ENCODE measurements at places on chromosomes 11 and 22.
A peak's percentile ranks its signal among the peaks of the same experiment; 100 is the strongest.

DNA sequence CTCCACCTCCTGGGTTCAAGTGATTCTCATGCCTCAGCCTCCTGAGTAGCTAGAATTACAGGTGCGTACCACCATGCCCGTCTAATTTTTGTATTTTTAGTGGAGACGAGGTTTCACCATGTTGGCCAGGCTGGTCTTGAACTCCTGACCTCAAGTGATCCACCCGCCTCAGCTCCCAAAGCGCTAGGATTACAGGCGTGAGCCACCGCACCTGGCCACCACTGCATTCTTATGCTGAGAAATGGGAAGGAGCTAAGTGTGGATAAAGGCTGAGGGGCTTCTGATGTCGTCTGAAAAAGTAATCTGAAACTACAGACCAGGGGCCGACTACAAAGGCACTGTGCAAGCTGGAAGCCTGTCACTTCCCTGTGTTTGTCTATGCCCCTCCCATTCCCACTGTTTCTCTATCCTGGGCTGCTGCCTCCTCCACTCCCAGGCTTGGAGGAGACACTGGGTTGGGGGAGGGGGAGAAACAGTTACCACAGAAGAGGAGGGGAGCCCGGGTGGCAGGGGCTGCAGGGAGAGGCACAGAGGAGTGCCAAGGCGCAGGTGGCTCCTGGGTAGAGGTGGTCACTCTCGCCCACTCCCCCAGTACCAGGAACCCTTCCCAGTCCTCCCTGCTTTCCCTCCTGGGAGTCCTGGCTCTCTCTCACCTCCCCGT, 2.9 kb upstream of the MTA2 start:
- H3K27ac ChIP-seq: no peak overlapping the region
- peaks cover 53% of the 10 kb centered on the region for H3K36me3 ChIP-seq
- peaks cover 27% of the 10 kb centered on the region for H3K4me1 ChIP-seq
- H3K27me3 ChIP-seq: no peaks in the 10 kb centered on the region

- H3K27me3 ChIP-seq: peaks cover 74% of the 10 kb centered on the region
- no peak for DNase-seq
- H3K36me3 ChIP-seq: no peaks in the 10 kb centered on the region
- H3K27ac ChIP-seq: no peak overlapping the region
Measured at GRCh38 chr11:43547889-43548381, 132.6 kb upstream of the HSD17B12 start.

GRCh38 chr11:84240847-84241246, 954.7 kb upstream of the CCDC90B start:
- H3K4me1 ChIP-seq: no peaks in the 10 kb centered on the region
- H3K36me3 ChIP-seq: no peaks in the 10 kb centered on the region
- no peaks in the 10 kb centered on the region for H3K27me3 ChIP-seq
- H3K4me3 ChIP-seq: no peak overlapping the region
- DNase-seq: no peak
- no peak overlapping the region for H3K27ac ChIP-seq

- H3K4me3 ChIP-seq: no peak overlapping the region
- no peak for DNase-seq
- peaks cover 14% of the 10 kb centered on the region for H3K4me1 ChIP-seq
- H3K27me3 ChIP-seq: no peaks in the 10 kb centered on the region
Measured at GRCh38 chr11:12024254-12024926, 16.0 kb upstream of the DKK3 start.

DNA sequence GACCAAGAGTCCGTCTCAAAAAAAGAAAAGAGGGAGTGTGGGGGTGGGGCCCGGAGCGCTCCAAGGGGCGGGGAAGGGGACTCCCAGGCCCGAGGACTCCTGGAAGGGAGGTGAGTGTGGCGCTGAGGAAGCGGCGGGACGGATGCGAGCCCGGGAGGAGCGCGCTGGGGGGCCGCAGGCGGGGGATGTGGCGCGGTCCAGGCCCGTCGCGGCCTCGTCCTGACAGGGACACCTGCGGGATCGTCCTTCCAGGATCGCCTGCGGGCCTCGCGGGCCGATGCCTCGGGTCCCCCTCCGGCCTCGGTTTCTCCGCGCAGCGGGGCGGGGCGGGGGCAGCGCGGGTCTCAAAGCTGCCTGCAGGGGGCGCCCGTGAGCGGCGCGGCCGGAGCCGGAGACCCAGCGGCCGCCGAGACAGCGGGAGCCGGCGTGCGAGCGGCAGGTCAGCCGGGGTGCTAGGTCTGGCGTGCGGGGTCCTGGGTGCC, 3.8 kb upstream of the ADORA2A start:
- no peak overlapping the region for H3K27ac ChIP-seq
- DNase-seq: peak; percentile 78
- peak overlapping the region; percentile 41 for H3K4me3 ChIP-seq
- H3K36me3 ChIP-seq: peaks cover 31% of the 10 kb centered on the region
- peaks cover 53% of the 10 kb centered on the region for H3K27me3 ChIP-seq

GRCh38 chr11:63682066-63683021, 1.0 kb downstream of the RTN3 start:
- H3K27ac ChIP-seq: peak overlapping the region; percentile 83
- H3K4me3 ChIP-seq: peak overlapping the region; percentile 96
- H3K4me1 ChIP-seq: peaks cover 10% of the 10 kb centered on the region
- peaks cover 27% of the 10 kb centered on the region for H3K36me3 ChIP-seq
- DNase-seq: peak; percentile 20

DNA sequence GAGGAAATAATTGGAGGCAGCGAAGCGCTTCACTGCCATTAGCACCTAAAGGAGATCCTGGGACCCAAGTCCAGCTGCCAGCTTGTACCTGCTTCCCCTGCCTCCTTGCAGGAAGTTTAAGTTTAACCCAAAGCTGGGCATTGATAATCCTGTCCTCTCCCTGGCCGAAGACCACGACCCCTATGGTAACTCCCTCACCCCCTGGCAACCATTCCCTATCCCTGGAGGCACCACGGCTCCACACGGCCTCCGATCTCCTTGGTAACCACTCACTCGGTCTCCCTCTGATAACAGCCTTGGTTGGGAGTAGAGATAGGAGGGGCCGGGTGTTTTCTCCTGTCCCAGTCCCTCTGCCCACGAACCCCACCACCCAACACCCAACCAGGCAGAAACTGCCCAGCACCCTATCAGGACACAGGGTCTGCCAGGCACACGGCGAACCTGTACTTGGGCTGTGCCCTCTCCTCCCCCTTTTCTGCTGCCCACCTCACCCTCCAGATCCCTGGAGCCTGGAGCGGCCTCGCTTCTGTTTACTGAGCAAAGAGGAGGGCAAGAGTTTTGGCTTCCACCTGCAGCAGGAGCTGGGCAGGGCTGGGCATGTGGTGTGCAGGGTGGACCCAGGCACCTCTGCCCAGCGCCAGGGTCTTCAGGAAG, 833 bp downstream of the NHERF4 start:
- no peak overlapping the region for H3K27ac ChIP-seq
- DNase-seq: no peak
- peaks cover 13% of the 10 kb centered on the region for H3K4me1 ChIP-seq
- no peak overlapping the region for H3K4me3 ChIP-seq
- H3K27me3 ChIP-seq: peaks cover 19% of the 10 kb centered on the region
- no peaks in the 10 kb centered on the region for H3K36me3 ChIP-seq

DNA sequence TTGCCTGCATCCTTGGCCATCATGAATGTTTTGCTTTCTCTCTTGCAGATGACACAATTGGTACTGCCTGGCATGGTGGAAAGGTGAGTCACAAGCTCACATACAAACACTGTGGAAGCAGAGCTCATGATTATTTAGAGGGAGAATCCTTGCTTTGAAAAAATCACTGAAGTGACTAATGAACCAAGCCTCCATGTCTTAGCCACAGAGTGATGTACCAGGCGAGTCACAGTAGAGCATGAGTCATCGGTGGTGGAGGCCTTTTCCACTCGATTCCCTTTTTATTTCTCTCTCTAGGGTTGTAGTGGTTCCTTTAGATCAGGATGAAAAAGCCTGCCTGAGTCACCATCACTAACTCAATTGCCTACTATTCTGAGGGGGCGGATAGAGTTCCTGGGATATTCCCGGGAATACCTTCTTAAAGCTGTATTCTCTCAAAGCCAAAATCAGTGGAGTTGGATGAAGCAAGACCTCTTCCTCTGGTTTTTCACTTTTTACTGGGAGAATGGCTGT, 49.6 kb upstream of the ALKBH3 start:
- H3K4me3 ChIP-seq: no peak overlapping the region
- peaks cover 12% of the 10 kb centered on the region for H3K4me1 ChIP-seq
- DNase-seq: peak; percentile 56
- H3K36me3 ChIP-seq: peaks cover 5% of the 10 kb centered on the region
- no peaks in the 10 kb centered on the region for H3K27me3 ChIP-seq

DNA sequence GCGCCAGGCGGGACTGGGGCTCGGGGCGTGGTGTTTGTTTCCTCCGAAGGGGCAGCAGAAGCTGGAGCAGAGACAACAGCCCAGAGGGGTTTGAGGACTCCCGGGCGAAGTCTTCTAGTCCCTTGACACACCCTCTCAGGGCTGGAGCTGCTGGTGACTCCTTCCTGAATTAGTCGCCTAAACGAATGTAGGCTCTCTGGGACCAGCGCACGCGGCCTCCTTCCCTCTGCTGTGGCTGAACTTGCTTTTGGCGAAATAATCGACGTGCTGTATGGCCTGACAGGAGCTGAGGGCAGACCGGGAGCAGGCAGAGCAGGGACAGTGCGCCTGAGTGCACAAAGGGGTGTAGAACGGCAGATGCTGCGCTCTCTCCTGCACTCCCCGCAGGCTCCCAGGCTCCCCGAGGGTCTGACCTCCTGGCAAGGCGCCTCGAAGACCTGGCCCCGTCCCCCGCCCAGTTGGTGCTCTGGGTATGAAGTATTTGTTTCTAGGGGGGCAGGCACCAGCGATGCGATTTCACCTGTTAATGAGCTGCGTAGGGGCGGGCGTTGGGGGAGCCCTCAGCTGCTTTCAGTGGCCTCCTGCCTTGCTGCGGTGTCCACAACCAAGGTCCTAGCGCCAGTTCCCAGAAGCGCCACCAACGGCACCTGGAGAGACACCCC, 5.3 kb downstream of the SLC17A6 start:
- no peaks in the 10 kb centered on the region for H3K4me1 ChIP-seq
- H3K27ac ChIP-seq: no peak overlapping the region
- no peak overlapping the region for H3K4me3 ChIP-seq
- DNase-seq: peak; percentile 9
- peaks cover 71% of the 10 kb centered on the region for H3K27me3 ChIP-seq

DNA sequence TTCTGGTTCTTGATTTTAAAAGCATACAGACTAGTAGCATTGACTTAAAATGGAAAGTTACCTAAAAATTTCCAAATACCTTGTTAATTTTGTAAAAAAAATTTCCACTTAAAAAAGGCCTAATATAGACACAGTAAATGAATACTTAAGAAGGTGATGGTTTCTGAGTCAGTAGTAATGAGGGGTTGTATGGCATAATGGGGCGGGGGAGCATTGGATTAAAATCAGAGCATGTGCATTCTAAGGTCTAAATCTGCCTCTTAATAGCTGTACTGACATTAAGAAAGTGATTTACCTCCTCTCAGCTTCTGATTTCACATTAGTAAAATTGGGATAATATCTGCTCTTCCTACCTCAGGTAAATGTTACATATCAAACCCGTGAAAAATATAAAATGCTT, 446.5 kb downstream of the AASDHPPT start:
- H3K27me3 ChIP-seq: no peaks in the 10 kb centered on the region
- no peak overlapping the region for H3K4me3 ChIP-seq
- no peak for DNase-seq
- H3K4me1 ChIP-seq: no peaks in the 10 kb centered on the region
- H3K36me3 ChIP-seq: no peaks in the 10 kb centered on the region

Measured in Calu3 (cell line).